ENCODE measurements at places on chromosomes 3 and 15.

GRCh38 chr3:69823743-69824142 lies 84.5 kb downstream of the MITF start:
- no peak for DNase-seq

- no peak for DNase-seq
These were observed 406.2 kb upstream of the RARB start for GRCh38 chr3:25021816-25022215.

- no peak for DNase-seq
These were observed 8.1 kb downstream of the ABTB1 start for GRCh38 chr3:127680798-127681221.

DNA sequence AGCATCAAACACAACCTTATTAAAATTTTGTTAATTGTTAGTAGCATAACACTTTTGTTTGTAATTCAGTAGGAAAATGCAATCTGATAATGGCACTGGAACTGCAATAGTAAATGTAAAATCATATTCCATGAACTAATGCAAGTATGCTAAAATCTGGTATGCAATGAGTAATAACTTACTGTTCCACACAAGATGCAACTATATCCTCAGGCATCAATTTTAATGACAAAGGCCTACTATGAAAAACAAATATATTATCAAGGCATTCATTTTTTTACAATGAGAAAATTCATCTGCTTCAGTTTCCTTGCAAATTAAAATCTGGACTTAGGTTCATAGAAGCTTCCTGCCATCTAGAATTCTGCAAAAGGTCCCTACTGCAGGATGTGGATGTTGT lies 1.4 kb upstream of the NSMCE3 start:
- no peak for DNase-seq

GRCh38 chr3:178320456-178321351 lies 215.5 kb upstream of the KCNMB2 start:
- DNase-seq, result no peak

DNA sequence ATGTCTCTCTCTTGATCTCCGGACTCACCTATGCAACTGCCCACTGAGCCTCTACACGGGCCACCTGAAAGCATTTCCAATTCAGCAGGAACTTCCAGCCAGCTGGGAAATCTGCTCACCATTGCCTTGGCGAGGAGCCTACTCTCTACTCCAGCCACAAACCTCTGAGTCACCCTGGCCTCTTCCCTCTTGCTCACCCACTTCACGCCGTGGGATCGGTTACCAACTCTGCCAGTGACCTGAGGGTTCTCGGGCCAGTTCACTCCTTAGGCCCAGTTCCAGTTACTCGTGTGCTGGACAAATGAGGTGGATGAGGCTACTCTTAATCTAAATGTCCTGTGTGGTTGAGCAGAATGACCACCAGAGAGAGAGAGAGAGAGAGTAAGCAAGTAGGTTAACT lies 70.1 kb downstream of the CEMIP start:
- DNase-seq, result no peak

- DNase-seq, result no peak
These were observed 7.3 kb downstream of the CYP19A1 start for GRCh38 chr15:51331141-51331540.

- no peak for DNase-seq
These were observed 61.9 kb downstream of the GOLGA6L7 start for GRCh38 chr15:28786521-28786920.

- DNase-seq, result no peak
These were observed 48.1 kb downstream of the BBS4 start for GRCh38 chr15:72733941-72734738.

DNA sequence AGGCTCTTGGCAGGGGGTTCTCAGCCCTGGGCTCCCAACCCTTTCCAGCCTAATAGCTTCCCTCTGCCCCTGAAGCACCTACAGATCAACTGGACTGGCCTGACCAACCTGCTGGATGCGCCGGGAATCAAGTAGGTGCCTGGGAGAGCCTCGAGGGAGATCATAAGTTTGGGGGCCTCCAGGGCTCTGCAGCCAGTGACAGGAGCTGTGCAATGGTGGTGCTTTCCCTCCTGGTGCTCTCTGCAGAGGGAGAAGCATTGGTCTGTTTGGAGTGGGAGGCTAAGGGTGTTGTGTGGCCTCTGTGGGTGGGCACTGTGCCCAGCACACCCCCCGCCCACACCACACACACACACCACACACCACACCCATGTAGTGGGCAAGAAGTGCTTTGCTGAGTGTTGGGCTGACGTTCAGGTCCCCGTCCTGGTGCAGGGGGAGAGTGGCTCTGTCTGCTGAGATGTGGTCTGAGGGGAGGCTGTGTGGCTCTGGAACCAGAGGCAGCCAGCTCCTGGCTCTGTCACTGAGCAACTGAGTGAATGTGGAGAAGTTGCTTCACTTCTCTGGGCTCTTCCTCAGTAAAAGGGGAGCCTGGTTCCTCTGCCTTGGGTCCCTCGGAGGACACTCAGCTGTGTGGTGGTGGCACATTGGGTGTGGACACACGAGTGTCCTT lies 26.3 kb downstream of the ESYT3 start:
- DNase-seq, result no peak

- no peak for DNase-seq
These were observed 1.5 kb upstream of the ISLR start for GRCh38 chr15:74171965-74172541.

GRCh38 chr15:67019884-67020520 lies 45.4 kb upstream of the SMAD3 start:
- DNase-seq, result no peak

DNA sequence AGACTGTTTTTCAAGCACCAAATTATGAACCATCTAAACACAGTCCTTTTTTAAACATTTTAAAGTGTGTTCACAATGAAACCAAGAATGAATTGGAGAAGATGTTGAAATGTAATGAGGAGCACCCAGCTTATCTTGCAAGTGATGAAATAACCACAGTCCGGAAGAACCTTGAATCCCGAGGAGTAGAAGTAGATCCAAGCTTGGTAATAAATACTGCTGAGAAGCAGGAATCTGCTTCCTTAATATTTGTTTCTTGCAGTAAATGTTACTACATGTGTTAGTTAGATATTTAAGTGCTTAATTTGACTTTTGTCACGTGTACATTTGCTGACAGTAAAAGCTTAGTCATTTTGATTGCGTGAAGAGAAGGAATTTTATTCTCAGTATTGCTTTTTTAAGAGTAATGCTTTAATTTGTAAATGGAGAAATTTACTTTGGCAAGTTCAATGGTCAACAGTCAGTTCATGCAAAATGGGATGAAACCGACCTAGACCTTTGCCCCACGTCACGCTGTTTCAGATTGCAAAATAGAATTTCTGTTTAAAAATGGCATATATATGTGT lies 69.8 kb downstream of the OPA1 start:
- no peak for DNase-seq

DNA sequence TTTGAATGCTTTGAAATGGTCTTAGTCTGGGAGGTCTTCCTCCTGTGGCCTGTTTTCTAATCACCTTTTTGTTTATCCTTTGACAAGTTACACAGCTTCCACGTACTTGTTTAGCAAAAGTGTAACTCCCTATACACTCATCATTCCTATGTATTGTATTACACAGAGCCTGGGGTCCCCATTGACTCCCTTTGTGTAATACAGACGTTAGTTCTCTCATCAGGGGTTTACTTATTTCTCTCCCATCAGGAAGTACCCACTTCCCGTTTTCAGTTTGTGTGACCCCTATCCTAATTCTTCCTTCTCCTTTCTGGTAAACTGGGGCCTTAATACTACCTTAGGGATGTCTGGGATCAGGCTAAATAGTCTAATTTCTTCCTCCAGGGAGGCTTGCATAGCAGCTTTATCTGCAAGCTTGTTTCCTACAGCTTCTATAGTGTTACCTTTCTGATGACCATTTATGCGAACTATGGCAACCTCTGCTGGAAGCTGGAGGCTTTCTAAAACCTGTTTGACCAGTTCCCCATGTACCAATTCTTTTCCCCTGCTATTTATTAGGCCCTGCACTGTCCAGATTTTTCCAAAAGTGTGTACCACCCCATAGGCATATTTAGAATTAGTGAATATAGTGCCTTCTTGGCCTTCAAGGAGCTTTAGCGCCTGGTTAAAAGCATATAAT lies 22.4 kb downstream of the ARL8B start:
- no peak for DNase-seq

- DNase-seq, result no peak
These were observed 267.9 kb downstream of the PDCD6IP start for GRCh38 chr3:34066328-34066727.

- DNase-seq, result no peak
These were observed 144.7 kb downstream of the SERPINI1 start for GRCh38 chr3:167880183-167880582.

GRCh38 chr3:157247391-157247790 lies 87.4 kb upstream of the CCNL1 start:
- no peak for DNase-seq

DNA sequence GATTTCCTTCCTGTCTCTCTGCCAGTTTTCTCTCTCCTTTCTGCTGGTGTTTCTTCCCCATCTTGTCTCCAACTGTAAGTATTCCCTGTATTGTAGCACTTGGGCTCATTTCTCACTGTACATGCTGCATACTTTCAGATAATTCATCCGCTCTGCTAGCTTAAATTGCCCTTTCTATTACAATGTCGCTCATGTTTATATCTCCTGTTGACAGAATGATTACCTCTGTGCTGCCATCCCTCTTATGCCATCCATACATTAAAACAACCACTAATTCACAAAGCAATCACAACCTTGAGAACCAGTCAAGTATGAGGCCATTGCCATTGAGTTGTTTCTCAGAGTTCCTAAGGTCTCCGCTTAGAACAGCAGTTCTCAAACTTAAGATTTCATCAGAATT lies 107.5 kb upstream of the SOX2 start:
- no peak for DNase-seq

- DNase-seq, result no peak
These were observed 174.2 kb downstream of the CACNA2D3 start for GRCh38 chr3:54296531-54296930.

DNA sequence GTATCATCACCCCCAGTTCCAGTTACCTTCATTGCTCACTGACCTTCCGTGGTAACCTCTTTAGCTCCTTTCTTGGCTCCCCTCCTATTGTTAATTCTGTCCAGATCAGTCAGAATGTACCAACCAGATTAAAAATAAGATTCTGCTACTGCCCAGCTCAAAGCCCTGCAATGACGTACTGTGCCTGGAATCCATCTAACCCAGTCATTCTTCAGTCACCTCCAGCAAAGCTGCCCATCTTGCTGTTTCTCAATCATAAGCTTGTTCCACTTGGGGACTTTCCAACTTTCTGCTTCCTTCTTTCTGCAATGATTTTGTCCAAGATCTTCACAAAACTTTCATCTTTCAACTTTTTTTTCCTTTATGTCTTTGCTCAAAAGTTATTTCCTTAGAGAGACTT lies 512.0 kb upstream of the ZNF385D start:
- no peak for DNase-seq

- DNase-seq, result no peak
These were observed 20.1 kb downstream of the CHRM5 start for GRCh38 chr15:33988384-33988783.

DNA sequence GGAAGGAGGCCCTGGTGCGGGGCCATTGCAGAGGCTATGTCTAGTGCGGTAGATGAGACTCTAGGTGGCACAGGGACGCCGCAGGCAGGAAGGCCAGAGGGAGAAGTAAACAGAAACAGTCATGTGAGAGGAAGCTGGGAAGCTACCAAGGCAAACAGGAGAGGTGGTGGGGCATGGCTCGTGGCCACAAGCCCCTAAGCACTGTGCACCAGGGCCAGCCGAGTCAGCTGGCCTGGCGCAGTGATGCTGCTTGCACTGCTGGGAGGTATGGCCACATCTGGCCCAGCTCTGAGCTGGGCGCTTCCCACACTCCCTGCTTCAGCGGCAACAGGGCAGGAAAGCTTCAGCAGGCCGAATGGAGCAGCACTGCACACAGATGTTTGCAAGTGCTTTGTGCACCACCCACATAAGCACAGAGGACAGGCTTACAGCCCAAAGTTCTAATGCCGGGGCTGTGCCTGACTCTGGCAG lies 76.6 kb downstream of the SRGAP3 start:
- DNase-seq, result no peak

DNA sequence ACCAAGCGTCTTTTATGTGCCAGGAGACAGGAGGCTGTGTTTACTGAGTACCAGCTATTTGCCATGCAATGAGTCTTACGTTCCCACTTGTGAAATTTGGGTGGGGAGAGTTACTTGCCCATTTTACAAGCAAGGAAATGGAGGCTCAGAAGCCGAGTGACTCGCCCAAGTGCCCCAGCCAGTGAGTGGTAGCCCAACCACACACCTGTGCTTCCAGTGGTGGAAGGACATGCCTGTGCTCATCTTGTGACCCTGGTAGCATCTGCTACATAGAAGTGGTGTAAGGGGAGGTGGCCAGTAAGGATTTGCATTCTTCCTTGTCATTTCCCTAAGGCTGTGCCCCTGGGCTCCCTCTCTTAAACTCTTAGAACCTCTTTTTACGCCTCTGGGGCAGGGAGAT lies 49.3 kb downstream of the FBLN2 start:
- DNase-seq, result no peak

- no peak for DNase-seq
These were observed 20.0 kb downstream of the BCHE start for GRCh38 chr3:165817160-165817709.

All from neuronal stem cell (in vitro differentiated cells).